ENCODE measurements at places on chromosomes 7 and 10.

- DNase-seq, result no peak
These were observed 49.8 kb upstream of the LEP start for GRCh38 chr7:128191136-128191844.

DNA sequence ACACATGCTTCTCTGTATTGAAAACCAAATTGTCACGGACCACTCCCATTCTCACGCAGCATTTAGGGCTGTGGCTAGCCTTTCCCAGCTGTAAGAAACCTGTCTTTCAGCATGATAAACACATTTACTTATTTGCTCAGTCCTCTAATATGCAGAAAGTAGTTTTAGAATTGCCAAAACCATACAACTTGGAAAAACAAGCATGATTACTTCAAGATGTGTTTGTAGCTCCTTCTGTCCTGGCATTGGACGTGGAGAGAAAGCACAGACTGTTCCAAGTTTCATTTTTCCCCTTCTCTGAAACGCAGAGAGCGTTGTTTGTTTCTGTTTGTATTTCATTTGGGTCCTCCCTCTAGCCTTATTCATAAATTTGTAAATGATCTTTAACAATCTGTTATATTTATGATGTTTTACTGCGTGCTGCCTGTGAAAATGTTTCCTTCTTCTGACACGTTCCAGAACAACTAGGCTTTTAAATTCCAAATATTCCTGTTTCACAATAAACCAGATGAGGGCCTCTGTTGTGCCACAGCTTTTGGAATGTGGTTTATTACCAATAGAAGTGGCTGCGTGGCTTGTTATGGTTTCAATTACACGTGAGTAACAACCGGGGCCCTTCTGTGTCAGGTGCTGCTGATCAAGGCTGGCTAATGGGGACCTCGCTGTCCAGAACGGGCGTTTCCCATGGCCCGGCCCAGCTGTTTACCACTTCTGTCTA, 26.1 kb downstream of the MNX1 start:
- no peak for DNase-seq

DNA sequence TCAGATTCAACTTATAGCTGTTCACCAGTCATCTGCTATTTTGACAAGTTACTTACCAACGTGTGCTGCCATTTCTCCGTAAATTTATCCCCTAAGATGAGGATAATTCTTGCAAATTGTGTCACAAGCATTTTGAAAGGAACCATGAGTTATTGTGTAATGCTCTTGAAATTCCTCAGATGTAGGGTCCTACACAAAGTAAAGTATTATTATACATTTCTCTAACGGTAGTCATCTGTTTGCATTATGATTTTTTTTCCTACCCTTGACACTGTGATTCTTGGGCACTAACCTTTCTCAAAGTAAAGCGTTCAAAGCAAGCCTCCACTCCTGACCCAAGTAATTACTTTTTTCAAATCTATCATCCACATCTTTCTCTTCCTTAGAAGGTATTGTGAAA, 8.1 kb downstream of the HERC4 start:
- DNase-seq, result no peak

DNA sequence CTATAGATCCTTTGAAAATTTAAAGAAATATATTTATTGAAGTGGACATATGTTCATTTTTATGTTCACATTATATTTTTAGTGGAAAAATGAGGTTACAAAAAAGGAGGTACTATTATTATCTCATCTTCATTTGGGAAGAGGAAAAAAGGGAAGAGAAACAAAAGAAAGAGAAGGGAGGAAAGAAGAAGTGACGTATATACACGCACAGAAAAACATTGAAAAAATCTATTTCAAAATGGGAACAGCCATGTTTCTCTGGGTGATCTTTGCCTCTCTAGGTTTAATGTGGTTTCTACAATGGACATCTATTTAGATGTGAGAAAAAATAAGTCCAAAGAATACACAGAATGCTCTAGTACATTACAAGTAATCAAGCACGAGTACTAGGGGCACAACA, 14.8 kb downstream of the ANK3 start:
- DNase-seq, result no peak

GRCh38 chr7:40694026-40694809, 559.4 kb downstream of the SUGCT start:
- no peak for DNase-seq
